Naive thymus-derived CD4-positive, alpha-beta T cell (primary cell): ENCODE measurements at places on chromosomes 3 and 15.

GRCh38 chr3:192847941-192848340, 69.7 kb downstream of the MB21D2 start:
- no peak for DNase-seq

DNA sequence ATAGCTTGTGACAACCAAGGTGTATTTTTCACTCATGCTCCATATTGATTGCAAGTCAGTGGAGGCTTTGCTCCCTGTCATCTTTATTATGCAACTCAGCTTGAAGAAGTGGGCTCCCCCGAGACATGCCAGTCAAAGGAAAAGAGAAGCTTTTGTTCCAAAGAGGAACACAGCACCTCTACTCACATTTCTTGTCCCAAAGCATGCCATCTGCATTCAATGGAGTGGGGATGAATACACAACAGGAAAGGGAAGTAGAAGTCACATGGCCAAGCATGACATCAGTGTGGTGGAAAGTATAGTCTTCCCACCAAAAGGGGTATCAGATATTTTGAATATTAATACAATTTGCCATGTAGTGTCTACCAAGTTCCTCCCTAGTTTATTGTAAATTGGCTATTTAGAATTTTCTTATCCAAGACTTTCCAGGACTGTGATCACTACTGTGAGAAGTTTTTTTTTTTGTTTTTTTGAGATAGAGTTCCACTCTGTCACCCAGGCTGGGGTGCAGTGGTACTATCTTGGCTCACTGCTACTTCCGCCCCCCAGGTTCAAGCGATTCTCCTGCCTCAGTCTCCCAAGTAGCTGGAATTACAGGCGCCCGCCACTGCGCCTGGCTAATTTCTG, 114.5 kb downstream of the GMPS start:
- no peak for DNase-seq

DNA sequence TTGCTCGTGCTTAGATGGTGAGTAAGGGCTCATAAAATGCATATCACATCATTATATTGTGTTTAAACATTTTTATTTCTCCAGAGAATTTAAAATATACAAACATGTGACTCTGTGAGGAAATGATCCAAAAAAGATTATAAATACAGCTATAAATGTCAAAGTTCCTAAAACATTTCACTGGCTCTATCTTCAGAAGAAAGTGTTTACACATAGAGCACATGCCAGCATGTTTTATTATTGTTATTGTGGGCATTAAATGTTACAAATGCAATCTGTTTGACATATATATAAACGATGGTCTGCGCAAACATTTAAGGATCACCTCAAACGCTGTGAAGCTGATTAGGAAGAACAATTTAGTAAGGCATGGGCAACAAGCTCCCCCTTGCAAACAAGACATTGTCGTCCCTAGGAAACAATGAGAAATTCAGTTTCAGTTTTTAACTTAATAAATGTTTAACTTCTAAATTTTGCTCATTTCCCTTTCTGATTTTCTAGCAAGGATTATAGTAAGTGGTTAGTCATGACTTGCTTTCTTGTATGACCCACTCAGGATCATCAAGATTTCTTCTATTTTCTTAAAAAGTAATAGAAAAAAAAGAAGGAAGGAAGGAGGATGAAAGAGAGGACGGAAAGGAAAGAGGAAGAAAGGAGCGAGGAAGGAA, 207.5 kb downstream of the SATB1 start:
- no peak for DNase-seq

- no peak for DNase-seq
These were observed 634.8 kb downstream of the MECOM start for GRCh38 chr3:169028716-169029115.

GRCh38 chr3:16437640-16438039, 75.9 kb downstream of the RFTN1 start:
- DNase-seq: no peak

DNA sequence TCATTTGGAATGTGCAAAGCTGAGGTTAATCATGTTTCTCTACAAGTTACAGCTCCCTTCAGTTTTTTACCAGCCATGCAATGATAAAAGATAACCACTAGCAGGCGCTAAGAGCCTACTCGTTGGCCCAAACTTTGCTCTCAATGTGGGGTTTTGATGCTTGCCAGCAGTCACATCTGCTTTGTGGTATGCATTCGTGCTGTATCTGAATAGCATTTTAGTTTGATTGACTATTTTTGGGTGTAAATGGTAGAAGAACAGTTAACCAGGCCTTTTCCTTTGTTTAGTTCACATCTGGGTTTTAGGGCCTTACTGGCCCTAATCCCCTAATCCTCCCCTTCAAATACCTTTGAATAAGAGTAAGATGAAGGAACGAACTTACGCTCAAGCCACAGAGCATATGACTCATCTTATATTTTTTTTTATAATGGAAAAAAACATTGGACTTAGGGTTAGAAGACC, 4.4 kb upstream of the CLDN11 start:
- DNase-seq: no peak

DNA sequence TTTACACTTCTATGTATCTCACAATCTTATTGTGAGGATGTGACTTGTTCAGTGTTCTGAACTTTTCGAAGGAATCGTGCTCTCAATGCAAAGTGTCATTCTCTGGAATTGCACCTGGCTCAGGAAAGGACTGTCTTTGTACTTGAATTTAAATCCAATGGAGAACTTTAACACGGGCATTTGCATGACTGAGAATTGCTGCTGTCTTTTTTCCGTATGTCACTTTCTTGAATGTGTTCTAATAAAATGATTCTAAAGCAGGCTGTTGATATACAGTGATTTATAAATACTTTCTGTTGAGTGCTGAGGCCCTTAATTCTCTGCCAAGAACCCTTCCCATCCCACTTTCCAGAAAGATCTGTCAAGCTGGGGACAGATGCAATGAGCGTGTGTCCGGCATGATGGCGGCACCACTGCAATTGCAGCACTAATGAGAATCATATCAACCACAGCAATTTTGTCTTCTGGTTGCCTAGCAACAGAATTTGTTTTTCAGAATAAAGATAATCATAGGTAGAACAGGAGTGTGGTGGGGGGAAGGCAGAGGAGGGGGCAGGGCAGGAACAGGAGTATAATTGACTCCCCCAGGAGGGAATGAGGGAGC, 210.6 kb upstream of the UMPS start:
- no peak for DNase-seq

DNA sequence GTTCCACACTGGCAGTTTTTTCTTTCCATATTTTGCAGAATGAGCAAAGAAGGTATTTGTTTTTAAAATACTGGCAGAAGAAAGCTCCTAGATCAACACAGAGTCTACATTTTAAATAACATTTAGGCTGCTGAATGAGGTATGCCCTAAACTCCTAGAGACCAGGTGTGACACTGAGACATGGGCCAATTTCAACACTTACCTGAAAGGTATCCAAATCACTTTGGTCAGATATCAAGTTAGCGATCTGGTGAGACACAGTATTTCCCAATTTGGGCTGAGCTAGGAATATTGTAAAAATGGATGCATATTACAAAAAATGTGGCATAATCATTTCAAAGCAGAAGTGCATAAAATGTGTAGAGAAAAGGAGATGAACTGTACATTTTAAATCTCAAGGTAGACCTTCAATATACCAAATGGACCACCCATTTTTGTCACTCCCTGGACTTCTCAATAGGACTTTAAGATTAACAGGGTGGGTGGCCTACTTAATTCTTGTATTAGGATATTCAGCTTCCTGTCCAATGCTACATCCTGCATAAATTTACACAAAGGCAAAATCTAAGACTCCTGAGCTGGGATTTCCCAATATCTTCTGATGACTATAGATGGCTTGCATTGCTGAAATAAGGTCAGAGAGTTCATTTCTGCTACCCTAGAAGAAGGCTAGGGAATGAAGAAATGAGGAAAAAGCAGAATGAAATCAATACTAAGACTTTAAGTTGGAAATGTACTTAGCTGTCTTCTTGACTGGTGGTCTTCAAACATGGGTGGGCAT, 487.8 kb downstream of the FOXP1 start:
- no peak for DNase-seq

GRCh38 chr3:57150113-57150581, 15.0 kb downstream of the IL17RD start:
- DNase-seq: no peak

- no peak for DNase-seq
These were observed 266.3 kb downstream of the XXYLT1 start for GRCh38 chr3:195004512-195005250.

GRCh38 chr3:128170866-128171516, 17.7 kb downstream of the EEFSEC start:
- DNase-seq: no peak

DNA sequence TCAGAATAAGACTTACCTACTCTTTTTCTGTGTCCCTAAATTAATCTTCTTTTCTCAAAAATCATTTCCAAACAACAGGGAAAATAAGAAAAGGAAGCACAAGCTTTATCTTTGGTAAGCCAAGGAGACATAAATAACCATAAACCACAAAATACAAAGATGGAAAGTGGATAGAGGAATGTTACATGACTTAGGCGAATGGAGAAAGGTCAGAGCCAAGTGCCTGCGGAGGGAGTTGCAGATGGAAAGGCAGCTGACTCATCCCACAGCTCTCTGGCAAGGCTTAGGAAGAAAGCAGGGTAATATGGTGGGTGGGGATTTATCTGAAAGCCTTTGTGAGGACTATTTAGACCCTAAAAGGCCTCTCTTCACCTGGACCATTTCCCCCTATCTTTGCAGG, 72.8 kb downstream of the GALK2 start:
- DNase-seq: no peak

- no peak for DNase-seq
These were observed 328.9 kb upstream of the TBL1XR1 start for GRCh38 chr3:177525987-177526712.

DNA sequence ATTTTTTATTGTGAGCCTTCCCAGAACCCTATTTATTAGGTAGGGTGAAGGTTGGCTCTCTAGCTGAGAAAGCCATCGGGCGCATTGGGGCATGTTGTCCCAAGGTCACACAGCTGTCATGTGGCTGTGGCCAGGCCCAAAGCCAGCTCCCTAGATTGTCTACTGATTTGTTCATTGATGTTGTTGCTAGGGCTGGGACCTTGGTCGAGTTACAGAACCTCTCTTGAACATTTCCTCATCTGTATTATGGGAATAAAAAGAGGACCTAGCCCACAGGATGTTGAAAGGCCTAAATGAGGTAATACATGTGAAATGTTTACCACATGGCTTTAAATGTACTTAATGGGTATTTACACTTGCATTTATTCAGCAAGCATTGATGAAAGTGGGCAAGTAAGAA, 252.5 kb downstream of the SUCLG2 start:
- no peak for DNase-seq

- DNase-seq: no peak
These were observed 33.4 kb upstream of the PCSK6 start for GRCh38 chr15:101522621-101523559.

DNA sequence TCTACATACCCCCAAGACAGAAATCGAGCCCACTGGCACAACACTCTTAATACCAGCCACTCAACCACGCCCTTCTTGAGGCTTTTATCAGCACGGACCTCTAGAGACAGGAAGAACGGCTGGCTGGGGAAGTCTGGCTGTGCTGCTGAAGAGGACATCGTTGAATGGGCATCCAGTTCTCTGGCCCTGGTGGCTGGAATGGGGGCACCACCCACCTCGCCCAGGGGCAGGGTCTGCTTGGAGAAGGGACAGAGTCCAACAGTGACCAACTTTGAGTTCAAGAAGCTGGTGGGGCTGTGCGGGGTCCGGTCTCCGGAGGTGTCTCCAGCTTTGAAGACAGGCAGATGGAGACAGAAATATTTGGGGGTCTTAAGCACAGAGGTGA, 77.5 kb downstream of the ATP10A start:
- no peak for DNase-seq

GRCh38 chr3:21894459-21895340, 143.7 kb upstream of the ZNF385D start:
- DNase-seq: no peak

- DNase-seq: no peak
These were observed 102.3 kb upstream of the PFN2 start for GRCh38 chr3:150073031-150073430.

- no peak for DNase-seq
These were observed 54.5 kb downstream of the ZMAT3 start for GRCh38 chr3:179016979-179017670.

DNA sequence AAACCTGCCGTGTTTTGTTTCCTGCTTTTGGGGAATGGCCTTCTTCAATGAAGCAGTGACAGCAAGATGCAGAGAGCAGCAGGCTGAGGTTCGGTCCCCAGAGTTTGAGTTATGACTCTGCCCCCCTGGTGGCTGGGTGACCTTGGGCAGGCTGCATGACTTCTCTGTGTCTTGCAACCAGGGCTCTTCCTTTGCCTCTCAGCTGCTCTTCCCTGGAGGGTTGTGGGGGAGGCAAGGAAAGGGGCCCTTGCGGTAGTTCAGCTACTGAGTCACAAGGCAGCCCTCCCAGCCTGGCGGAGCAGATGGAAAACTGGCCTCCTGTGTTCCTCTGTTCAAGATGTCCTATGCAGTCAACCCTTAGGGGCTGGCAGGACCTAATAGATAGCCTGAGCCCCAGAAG, 17.1 kb downstream of the CTXND1 start:
- DNase-seq: no peak

GRCh38 chr3:25586553-25586952, 78.2 kb downstream of the TOP2B start:
- no peak for DNase-seq

DNA sequence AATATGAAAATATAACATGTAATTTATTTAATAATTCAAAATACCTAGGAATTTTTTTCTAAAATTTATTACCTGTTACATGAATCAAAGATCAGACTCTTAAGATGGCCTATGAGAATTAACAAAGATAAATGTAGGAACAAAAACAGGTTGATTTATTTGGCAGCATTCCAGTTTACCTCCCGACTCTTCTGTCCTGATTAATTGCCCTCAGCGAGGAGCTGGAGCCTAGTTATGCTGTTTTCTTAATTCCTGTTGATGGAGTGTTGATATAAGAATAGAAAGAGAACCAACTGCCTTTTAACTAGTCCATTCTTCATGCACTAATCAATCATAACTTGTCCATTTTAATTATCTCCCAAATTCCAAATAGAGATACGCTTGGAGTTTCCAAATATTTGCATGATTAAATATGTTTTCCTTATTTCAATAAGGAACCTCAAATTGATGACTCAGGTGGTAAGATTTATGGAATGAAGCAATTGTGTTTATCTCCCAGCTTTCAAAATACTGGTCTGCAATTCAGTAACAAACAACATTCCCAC, 10.6 kb upstream of the CPB1 start:
- DNase-seq: no peak

GRCh38 chr15:36422631-36423030, 156.8 kb upstream of the CDIN1 start:
- DNase-seq: no peak

DNA sequence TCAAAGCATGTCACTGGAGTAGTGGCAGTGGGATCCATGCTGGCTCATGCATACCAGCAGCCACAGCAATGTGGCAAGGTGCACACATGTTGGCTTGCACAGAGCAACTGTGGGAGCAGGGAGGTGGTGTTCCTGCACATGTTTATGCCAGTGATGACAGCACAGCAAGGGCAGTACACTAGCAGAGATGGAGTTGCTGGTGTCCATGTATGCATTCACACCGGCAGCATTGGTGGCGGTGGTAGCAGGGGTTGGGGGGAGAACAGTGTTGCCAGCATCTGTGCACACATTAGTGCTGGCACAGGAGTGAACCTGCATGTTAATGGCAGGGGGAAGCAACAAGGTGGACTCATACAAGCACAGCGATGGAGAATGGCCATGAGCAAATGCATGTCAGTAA, 202.0 kb upstream of the KCNMB2 start:
- no peak for DNase-seq

- no peak for DNase-seq
These were observed at the start of gene HES1 for GRCh38 chr3:194135806-194136518. Gene HES1 (plus strand): TSS chr3:194136148. CDS start chr3:194136381, 233 bp downstream.

GRCh38 chr3:56885879-56886278, 84.1 kb upstream of the ARHGEF3 start:
- DNase-seq: no peak
